Activated T-cell treated with anti-CD3 and anti-CD28 coated beads, Interleukin-2, amount 50 U/mL, for 48 hours (primary cell): ENCODE measurements at places on chromosomes 13 and 19.

GRCh38 chr19:47416643-47416985 lies 2.7 kb downstream of the MEIS3 start:
- DNase-seq: no peak

DNA sequence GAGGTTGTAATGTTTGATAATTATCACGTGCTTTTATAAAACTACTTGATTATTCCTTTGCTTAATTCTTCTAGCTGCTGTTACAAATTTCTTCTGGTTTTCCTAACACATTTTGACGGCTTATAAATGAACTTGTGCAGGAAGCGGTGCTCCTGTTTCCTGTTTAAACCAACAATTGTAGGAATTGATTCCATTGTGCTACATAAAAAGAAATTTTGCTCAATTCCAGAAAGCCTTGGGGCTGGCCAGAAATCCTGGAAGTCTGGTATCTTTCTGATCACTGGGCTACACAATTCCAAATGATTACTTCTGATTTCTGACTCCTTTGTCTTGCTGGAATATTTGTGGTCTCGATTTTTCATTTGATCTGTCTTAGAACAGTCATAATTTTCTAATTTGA lies 14.9 kb downstream of the RFC3 start:
- no peak for DNase-seq

DNA sequence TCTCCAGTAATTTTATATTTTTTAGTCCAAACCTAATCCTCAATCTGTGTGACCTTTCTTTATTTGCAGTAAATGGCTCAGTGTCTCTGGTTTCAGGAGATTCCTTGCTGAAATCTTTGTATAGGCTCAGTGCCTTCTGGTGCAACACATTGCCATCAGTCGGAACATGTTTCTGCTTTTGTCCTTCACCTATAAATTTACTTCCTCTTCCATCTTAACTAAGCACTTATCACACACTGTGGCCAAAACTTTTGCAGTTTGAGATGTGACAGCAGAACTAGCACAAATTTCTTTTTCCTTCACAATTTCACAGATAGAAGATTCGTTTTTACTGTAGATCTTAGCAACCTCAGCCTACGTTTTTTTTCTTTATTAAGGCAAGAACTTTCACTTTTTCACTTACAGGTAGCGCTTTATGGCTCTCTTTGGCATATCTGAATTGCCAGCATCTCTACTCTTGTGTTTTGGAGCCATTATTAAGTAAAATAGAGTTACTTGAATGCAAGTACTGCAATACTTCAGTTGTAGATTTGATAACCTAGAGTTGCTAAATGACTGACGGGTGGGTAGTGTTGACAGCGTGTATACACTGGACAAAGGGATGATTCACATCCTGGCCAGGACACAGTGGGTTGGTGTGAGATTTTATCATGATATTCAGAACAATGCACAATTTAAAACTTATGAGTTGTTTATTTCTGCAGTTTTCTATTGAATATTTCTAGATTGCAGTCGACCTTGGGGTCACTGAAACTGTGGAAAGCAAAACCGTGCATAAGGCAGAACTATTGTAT lies 44.3 kb downstream of the NDFIP2 start:
- DNase-seq: no peak

- no peak for DNase-seq
Measured at GRCh38 chr13:51451134-51451466, 1.7 kb downstream of the INTS6 start.

GRCh38 chr13:112060282-112060830 lies 6.6 kb upstream of the SOX1 start:
- DNase-seq: no peak
